ENCODE measurements at places on chromosomes 5 and 9.

- no peak for DNase-seq
Measured at GRCh38 chr5:127192836-127193338, 97.7 kb upstream of the MEGF10 start.

DNA sequence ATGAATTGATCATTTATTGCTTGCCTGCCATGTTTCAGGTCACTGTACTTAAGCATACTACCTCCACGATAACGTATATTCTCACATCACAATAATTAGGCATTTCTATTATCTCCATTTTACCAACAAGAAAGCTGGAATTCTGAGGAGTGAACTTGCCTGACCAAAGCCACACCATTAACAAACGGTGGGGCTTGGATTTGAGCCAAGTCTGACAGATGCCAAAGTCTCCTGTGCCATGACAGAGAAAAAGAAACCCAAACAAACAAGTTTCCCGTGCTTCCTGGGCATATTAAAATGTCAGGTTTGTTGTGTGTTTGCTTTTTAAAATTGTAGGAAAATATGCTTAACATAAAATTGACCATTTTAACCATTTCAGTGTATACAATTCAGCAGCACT, 40.8 kb upstream of the KCNV2 start:
- peak; percentile 11 for DNase-seq

- no peak for DNase-seq
Measured at GRCh38 chr5:43302481-43302880, 10.7 kb downstream of the HMGCS1 start.

DNA sequence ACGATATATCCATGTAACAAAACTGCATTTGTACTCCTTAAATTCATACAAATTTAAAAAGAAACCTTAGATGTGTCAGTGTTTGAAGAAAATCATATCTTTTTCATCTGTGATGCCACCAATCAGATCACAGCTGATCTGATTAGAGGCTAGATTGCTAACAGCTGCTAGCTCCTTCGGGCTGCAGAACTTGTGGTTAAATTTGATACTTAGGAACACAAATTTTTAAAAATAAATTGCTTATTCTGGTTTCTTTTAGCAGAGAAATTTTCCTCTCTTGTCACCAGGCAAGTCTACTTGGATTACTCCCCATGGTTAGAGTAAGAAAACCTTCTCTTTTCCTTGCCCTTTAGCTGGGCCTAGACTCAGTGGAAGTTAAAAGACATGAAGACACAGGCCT, 94.6 kb upstream of the RANBP6 start:
- DNase-seq = no peak

DNA sequence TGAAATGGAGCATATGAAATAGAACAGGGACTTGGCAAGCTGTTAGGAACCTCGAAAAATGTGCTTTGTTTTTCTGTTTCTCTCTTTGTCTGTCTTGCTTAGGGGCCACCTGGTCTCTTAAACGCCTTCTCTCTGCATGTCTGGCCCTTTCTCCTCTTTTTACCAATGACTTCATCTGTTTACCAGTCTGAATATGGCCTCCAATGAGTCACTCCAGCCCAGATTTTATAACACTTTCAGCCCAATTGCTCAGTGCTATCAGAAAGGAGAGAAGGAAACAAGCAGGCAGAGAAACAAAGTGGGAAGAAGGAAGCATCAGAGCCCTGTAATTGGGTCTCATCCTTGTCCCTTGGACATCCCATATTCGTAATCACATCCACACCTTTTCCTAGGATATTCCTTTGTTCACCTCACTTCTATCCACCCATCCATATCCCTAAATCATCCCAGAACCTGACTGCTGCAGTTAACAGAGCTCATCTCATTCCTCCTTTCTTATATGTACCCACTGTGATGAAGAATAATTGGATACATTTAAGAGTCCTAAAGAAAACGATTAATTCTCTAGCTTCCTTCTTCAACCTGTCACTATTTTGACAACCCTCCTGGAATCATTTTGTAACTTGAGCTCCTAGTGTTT, 151.8 kb upstream of the GPR151 start:
- DNase-seq = peak; percentile 27

GRCh38 chr9:86589273-86589672, 235.1 kb upstream of the TUT7 start:
- no peak for DNase-seq

DNA sequence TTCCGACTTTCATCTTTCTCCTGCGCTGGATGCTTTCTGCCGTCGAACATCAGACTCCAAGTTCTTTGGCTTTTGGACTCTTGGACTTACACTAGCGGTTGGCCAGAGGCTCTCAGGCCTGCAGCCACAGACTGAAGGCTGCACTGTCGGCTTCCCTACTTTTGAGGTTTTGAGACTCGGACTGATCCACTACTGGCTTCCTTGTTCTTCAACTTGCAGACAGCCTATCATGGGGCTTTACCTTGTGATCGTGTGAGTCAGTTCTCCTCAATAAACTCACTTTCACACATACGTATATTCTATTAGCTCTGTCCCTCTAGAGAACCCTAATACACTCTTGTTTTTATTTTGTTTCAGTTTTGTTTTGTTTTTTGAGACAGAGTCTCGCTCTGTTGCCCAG, 10.3 kb downstream of the FKBP15 start:
- DNase-seq = peak; percentile 17

DNA sequence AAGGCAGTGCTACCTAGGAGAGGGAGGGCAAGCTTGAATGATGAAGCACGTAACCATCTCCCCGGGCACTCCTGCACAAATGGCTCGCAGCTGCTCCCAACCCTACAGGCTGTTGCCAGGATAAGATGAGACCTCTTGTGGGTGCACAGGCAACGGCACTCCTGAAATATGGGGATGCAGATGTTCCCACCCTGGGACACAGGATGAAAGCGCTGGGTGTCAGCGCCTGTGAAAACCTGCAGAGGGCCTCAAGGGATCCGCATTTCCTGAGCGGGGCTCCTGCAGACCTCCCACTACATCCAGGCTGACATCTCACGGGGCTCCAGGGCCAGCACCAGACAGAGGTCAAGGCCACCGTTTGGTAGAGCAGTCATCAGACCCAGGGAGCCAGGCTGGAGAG, 60.7 kb downstream of the SMIM23 start:
- DNase-seq = no peak

GRCh38 chr9:134619448-134619982, 22.1 kb upstream of the COL5A1 start:
- DNase-seq = no peak

DNA sequence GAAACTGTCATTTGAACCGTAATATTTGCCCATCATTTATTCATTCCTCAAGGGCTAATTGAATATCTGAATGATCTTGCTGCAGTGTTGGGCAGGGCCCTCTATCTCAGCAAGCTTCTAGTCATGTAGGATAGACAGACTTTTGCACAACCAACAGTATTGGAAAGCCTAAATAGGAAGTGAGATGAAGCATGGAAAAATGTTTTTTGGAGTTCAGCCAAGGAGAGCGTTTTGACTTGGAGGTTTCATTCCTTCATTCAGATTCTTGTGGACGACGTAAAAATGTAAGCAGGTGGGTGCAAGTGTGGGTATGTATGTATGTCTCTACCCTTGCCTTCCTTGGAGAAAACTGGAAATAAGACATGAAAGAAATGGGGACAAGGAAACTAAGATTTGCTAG, 15.5 kb downstream of the DAPK1 start:
- peak; percentile 67 for DNase-seq

- DNase-seq = no peak
Measured at GRCh38 chr5:131104169-131104808, 60.8 kb downstream of the HINT1 start.

DNA sequence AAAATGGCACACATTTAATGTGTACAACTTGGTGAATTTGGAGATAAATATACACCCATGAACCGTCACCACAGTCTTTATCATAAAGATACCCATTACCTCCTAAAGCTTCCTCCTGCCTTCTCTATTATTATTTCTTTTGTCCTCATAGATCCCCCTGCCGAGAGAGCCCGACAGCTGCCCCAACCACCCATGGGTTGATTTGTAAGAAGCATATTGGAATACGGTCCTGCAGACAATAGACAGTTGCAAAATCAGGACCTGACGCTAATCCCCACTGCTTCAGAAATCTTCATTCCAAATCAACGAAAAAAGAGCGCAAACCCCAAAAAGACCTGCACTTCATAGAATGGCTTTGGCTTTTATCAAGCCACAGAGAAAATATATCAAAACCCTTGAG, 697.5 kb downstream of the SEMA5A start:
- no peak for DNase-seq

DNA sequence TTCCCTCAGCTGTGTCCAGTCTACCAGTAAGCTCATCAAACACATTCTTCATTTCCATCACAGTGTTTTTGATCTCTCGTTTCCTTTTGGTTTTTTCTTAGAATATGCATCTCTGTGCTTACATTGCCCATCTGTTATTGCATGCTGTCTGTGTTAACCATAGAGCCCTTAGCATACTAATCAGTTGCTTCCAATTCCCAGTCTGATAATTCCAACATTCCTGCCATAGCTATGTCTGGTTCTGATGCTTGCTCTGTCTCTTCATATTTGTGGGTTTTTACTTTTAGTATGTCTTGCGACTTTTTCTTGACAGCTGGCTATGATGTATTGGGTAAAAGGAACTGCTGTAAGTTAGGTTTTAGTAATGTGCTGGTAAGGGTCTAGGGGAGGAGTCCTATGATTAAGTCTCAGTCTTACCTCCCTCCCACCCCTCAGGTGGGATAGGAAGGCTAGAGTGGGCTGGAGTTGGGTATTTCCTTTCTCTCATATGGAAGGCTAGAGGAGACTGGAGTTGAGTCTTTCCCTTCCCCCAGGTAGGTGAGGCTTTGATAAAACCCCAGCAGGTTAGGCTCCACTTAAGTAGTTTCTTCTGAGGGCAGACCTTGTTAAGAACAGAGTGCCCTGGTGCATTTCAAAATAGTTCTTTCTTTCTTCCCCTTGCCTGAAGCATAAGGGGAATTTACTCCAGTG, 99.1 kb upstream of the RASGRF2 start:
- DNase-seq = no peak

DNA sequence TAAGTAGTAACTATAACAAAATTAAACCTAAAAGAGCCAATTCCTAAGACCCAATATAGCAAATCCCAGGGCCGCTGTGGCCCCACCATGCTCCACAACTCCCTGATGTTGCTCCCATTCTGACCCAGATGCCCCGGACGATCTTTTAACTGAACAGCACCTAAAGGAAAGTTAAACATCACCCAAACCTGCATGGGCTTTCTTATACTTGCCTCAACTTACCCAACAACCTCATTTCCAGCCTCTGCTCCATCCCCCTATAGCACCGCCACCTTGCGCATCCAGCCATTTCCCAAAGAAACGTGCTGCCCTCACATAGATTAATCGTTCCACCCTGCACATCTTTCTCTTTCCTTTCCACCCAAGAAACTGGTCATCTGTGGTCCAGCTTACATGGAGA, 54.6 kb downstream of the ZNF354C start:
- no peak for DNase-seq

GRCh38 chr5:90632791-90633190, 74.2 kb downstream of the ADGRV1 start:
- DNase-seq = no peak

DNA sequence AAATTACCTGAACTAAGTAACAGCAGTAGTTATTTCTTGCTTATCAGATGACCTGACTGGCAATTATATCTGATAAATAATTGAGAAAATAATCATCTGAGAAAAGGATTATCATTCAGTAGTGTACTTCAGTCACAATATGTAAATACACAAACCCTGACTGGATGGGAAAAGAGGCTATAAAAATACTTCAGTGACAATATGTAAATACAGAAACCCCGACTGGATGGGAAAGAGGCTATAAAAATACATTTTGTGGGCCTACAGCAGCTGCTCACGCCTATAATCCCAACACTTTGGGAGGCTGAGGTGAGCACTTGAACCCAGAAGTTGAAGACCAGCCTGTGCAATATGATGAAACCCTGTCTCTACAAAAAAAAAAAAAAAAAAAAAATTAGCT, 11.1 kb downstream of the UBAP2 start:
- no peak for DNase-seq

GRCh38 chr5:4947893-4948536, 192.1 kb upstream of the ADAMTS16 start:
- peak; percentile 44 for DNase-seq

DNA sequence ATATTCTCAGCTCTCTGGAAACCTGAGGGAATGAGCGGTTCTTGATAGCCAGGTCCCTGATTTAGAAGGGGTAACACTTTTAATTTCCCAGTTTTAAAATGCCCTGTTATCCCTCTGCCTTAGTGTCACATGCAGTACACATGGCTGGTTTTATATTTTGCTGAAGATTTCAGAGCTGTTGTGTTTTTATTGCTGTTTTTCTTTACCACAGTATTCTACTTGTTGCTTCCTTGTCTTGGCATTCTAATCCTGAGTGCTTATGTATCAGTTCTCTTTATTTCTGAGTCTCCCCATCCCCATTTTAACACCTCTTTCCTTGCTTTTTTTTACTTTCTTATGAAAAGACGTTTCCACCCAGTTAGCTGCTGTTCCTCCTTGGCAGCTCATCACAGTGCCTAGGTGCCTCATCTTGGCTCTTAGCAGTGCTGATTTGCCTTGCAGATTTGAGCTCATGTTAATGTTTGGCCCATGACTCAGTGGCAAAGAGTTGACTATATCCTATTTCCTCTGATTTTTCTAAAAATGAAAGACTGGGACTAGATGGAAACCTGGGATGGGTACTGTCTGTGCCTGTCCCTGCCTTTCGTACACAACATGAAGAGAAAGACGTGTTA, 3.7 kb downstream of the MTRR start:
- no peak for DNase-seq

DNA sequence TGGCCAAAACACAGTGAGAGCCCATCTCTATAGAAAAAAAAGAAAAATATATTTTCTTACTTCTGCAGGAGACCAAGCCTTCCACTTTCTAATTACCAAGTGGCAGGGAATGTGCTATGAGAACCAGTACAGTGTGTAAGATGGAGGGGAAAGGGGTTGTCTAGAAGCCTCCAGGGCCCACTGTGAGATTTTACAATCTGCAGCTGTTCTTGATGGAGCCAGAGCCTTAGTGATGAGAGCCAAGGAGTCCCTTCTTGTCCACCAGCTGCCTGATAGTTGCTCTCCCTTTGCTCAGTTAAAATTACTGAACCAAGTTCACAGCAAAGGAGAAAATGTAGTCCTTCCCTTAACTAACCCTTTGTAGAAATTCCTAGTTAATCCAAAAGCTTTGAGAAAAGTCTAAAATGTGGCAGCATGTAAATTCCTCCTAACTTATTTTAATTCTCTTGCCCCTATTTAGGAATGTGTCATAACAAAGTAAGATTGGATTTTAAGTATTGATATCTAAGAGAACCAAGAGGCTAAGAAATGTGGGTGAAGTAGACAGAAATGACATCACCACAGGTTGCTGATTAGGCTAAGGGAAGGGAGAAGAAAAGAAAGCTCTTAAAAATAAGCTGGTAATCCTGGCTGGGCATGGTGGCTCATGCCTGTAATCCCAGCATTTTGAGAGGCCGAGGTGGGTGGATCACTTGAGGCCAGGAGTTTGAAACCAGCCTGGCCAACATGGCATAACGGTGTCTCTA, 19.3 kb downstream of the SRP19 start:
- peak; percentile 89 for DNase-seq

DNA sequence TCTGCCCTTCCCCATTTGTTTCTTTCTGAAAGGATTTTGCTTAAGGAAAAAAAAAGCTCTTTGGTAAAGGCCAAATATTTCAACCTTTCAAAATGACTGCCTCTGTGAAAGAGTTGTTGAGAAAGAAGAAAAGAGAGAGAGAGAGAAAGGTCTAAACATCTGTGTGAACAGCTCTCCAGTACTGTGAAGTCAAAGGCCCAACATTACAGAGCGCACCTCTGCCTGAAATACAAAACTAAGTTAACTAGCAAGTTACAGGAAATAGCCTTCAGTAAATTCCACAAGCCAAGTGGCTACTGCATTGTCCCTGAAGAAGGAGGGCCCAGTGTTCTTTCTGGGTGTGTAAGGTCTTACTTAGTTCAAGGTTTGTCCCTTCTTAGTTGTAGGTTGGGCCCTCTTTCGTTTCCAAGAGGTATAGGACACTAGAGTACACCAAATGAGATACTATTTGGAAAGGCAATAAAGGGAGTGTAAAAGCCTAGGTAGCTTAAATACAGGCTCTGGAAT, 104.4 kb downstream of the THBS4 start:
- DNase-seq = no peak

Measured in muscle of leg (tissue), 16 donors.